ENCODE measurements at places on chromosomes 3 and 15.
A peak's percentile ranks its signal among the peaks of the same experiment; 100 is the strongest.

GRCh38 chr3:65886391-65886790 is 152.3 kb downstream of the MAGI1 start:
- DNase-seq = no peak

DNA sequence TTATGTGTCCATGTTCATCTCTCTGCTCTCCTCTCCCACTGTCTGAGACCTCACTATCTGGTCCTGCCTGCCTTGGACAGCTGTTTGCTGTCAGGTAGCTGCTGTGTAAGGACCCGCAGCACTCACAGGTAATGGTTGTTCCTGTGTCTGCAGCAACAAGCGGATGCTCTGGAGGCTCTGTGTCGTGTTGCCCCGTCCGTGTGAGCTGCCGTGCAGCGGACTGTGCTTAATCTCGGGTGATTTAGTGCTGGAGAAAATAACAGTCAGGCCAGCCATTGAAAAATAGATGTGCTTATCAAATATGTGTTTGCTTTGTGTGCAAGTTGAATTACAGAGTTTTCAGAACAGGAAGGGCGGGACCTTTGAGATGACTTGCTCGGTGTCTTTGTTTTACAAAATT is 121.4 kb downstream of the GABRG3 start:
- no peak for DNase-seq

- no peak for DNase-seq
Observed at GRCh38 chr3:7285505-7285904, 424.6 kb downstream of the GRM7 start.

- no peak for DNase-seq
Observed at GRCh38 chr3:15645246-15645645, 43.7 kb downstream of the BTD start.

GRCh38 chr3:134351427-134351826 is 22.8 kb downstream of the AMOTL2 start:
- no peak for DNase-seq

DNA sequence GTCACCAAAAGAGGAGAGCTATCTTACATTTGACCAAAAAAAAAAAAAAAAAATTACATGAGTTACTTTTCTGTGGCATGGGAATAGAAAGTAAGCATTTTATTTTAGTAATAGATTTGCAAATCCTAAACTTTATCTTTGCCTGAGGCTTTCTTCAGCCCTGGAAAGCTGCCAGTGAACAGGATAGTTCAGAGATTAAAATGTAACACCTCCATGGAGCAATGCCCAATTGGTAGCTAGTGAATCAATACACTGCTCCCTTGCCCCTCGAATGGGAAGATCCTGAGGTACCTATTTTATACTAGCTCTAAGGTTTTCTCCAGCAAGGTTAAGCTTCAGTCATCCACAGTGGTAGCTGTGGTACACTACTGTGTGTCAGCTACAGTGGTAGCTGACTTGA is 867.1 kb downstream of the NAALADL2 start:
- DNase-seq = no peak

- DNase-seq = no peak
Observed at GRCh38 chr3:57556459-57557084, 498 bp downstream of the PDE12 start.

- DNase-seq = no peak
Observed at GRCh38 chr3:53503195-53503594, 8.8 kb downstream of the CACNA1D start.

DNA sequence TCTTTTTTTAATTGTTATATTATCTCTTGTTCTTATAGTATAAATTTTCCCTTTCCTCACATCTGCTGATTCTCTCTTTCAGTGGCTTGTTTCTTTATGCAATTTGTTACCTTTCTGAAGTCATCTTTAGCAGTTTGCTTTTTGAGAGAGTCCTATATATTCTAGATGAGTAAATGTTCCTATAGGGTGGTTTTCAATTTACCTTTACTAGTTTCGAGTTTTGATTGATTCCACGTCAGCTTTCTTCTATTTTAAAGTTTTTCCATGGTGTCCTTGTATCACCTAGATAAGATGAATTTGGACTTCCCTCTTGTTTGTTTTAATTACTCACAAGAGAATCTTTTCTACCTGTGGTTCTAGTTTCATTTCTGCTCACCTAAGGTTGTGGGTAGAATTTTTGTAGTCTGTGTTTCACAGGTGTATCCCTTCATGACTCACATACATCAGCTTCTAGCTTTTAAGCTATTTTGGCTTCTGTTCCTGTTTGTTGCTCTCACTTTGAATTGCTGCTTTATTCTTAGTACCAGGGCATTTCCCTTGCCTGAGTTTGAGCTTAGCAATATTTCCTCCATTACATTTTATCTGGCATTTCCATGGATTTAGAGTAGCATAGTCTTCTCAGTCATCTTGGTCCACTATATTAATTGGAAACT is 6.4 kb downstream of the TEX9 start:
- DNase-seq = no peak

DNA sequence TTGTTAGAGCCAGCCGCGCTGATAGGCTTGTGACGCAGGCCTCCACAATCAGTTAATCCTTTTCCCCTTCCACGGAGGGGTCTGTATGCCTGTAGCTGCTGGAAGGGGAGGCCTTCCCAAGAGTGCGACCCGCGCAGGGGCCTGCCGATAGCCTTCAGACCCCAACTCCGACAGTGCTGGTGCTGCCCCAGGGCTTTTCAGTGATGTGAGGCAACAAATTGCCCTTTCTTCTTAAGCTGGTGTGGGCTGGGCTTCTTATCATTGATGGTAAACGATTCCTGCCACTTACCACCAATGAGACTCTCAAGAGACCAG is 143.4 kb downstream of the CHSY1 start:
- DNase-seq = no peak

GRCh38 chr3:126152901-126153694 is 27.3 kb downstream of the ALDH1L1 start:
- DNase-seq = no peak

- no peak for DNase-seq
Observed at GRCh38 chr15:57218826-57219576, 157.3 kb upstream of the CGNL1 start.

GRCh38 chr3:138118612-138119422 is 3.4 kb upstream of the DZIP1L start:
- peak; percentile 32 for DNase-seq

GRCh38 chr15:31567861-31568260 is 241.2 kb downstream of the KLF13 start:
- DNase-seq = no peak

GRCh38 chr3:100525753-100526612 is 33.6 kb downstream of the TMEM45A start:
- DNase-seq = no peak

- no peak for DNase-seq
Observed at GRCh38 chr15:51369451-51369761, 28.0 kb downstream of the GLDN start.

DNA sequence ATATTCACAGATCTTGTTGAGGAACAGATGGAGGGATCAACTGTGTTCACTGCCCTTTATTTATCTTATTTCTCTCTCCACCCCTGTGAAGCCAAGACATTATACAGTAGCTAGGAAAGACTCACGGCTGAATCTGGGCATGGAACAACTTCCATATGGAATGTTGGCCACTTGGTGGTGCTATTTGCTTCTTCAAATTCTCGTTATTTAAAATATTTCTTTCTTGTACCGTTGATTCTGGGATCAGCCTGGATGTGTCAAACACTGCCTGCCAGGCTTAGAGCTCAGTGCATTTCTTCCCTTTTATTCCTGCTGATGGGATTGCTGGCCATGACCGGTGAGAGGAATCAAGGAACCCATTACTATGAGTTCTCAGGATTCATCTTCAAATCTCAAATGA is 17.5 kb upstream of the GASK1A start:
- no peak for DNase-seq

GRCh38 chr3:69806735-69807438 is 67.6 kb downstream of the MITF start:
- DNase-seq = no peak

DNA sequence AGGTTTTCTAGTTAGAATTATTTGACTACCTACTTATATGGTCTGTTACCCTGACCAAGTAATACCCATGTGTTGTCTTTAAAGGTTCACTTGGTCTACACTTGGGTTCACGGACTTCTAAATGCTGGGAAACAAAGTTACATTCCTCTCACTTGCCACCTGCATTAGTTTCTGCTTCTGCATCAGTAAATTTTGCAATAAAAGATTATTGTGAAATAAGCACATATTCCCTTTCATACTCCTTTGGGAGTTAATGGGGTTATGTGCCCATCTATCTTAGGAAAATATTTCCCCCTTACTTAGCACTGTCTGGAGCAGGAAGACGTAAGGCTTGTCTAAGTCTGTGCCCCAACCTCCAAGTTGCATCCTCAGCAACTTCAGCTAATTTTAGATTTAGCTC is 160.7 kb downstream of the FRMD5 start:
- DNase-seq = no peak

DNA sequence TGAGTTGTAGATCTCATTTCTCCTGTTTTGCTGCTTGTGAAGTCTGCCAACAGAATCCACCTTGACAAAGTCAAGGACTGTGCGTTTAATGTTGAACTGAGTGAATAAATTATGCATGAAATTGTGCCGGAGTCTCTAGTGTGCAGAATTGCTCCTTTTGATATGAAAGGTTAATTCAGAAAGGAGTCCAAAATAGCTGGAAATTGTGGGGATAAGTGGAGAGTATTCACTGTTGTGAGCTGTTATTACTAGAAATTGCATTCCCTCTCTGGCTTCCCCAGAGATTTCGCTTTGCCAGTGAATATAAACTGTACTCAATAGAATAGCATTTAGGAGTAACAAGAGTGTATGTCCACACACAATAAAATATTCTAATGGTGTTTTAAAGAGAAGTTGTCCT is 43.1 kb downstream of the SAMMSON start:
- DNase-seq = no peak

DNA sequence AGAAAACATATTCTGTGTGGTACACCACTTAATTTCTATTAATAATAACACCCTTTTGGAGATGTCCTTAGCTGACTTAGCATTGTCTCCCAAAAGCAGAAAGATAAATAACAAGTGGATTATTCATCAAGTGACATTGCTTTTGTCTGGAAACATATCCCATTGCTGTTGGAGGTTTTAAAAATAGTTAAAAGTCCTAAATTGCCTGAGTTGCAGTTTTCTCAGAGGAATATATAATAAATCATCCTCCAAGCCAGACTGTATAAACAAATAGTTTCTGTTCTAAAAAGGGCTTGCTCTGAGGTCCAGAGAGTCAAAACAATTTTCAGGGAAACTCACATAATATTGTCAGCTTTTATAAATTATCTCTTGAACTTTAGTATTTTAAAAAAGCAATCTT is 60.4 kb upstream of the CD96 start:
- DNase-seq = no peak

DNA sequence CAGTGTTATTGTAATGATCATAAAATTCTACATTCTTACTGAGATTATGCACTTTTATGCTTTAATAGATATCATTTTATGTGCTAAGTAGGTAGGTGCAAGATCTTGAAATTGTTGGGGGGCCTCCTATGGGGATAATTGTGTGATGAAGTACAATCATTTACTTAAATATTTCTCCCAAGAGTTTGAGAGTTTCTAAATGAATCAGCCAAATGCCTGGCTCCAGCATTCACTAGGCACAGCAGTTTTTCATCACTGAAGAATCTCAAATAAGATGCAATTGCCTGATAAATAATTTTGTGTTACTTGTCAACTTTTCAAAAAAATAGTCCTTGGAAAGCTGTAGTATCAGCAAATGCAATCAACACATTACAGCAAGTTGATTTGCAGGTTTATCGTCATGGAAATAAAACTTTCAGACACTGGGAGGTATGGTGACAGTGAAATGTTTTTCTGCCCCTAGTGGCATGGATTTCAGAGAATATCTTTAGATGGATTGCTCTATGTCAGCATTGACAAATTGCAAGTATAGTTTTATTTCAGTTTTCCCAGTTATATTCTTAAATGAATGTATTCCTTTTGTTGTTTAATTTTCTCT is 167.1 kb downstream of the NEK11 start:
- DNase-seq = no peak

GRCh38 chr15:69071260-69071659 is 56.8 kb downstream of the NOX5 start:
- no peak for DNase-seq

DNA sequence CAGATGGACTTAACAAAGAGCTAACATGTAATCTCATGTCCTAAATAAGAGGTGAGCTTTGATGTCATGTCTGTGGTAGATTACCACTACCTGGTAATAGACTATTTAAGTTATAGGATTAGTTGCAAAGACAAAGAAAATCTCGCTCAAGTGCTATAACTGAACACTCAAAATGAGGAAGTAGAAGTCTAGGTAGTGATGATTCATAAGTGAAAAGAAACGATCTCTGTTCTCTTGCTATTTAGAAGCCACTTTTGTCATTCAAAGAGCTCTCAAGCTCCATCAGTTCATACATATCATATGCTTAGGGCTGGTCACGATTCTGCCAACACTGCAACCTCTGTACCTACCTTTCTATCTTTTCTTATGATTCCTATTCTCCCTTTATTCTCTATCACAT is 110.9 kb downstream of the EDEM1 start:
- DNase-seq = no peak

DNA sequence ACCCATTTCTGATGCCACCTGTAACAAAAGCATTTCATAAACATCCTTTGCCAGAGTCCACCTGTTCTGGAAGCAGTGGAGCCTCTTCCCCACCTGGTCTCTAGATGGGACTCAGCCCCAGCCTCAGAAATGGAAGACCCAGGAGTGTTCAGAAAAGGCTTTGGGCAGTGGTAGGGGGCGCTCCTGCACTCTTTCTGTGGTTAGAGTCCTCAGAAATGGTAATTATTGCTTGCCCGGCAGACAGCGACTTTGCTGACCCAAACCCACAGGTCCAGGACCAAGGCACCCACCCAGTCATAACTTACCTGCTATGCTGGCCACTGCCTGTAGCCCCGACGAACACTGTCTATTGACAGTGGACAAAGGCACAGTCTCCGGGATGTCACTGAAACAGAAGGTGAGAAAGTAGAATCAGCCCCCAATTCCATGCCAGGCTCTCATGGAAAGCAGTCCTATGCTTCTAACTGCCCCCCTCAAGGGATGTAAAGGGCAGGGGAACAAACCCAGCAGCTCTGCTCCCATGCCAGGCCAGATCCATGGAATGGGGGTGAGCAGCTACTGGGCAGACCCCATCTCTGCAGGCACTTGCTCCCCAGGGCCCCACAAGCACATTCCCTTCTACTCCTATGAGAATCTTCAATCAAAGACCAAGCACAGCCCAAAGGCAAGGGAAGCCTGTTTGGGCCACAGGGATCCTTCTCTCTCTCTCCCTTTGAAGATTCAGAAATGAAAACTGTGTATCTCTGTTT is 5.1 kb downstream of the ACAA1 start:
- no peak for DNase-seq

- no peak for DNase-seq
Observed at GRCh38 chr3:113150250-113150649, 61.1 kb upstream of the BOC start.

GRCh38 chr3:12462159-12462947 is 21.9 kb upstream of the TSEN2 start:
- no peak for DNase-seq

DNA sequence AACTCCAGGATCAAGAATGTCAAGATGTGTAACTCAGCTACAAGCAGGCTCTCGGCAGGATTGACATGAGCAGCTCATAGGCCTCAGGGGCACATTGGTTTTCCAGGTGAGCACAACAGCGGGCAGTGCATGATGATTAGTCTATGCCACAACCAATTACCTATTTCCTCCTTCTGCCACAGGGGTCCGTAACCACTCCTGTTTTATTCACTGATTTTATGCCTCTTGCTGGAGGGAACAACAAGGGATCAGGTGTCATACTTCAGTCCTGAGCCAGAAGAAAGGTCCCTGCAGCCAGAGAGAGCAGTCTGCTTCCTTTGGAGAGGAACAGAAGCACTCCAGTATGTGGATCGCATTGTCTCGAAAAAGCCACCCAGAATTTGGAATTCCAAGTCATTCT is 35.1 kb upstream of the PTPRG start:
- no peak for DNase-seq

All from stimulated activated CD4-positive, alpha-beta T cell treated with anti-CD3 and anti-CD28 coated beads, Interleukin-2, amount 100 ng/mL, for 4 hours (primary cell).